GM12865 (cell line): ENCODE measurements at places on chromosomes 5 and 9.

DNA sequence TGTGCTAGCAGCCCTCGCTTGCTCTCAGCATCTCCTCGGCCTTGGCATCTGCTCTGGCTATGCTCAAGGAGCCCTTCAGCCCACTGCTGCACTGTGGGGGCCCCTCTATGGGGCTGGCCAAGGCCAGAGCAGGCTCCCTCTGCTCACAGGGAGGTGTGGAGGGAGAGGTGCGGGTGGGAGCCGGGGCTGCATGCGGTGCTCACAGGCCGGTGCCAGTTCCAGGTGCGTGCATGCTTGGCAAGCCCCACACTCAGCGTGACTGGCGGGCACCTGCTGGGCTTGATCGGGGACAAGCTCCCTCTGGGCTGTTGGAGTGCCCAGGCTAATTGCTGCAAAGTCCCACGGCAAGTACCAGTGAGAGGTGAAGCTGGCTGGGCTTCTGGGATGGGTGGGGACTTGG lies 170.5 kb downstream of the TRIM36 start:
- no peak for DNase-seq

- no peak for DNase-seq
Measured at GRCh38 chr5:64625678-64626077, 64.6 kb upstream of the SHISAL2B start.

GRCh38 chr9:73719660-73720059 lies 568.0 kb downstream of the ANXA1 start:
- DNase-seq = no peak

GRCh38 chr5:3994628-3995027 lies 399.0 kb downstream of the IRX1 start:
- no peak for DNase-seq

GRCh38 chr5:125550274-125550673 lies 803.8 kb upstream of the ZNF608 start:
- DNase-seq = no peak

DNA sequence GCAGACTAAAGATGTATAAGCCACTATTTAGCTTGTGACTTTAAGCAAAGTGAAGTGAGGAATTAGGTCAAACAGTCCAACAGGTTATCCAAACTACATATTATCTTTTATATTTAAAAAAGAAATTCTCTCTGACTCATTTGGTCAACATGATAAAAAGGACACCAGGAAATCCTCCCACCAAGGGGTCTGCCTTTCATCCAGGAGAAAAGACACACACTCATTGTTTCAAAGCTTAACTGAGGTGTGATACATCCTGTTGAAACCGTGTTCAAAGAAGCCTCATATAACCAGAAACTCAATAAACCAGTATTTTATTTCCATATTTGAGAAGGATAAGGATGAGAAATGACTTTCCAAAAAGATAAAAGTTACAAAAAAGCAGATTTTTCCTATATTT lies 417.1 kb downstream of the HCN1 start:
- no peak for DNase-seq

DNA sequence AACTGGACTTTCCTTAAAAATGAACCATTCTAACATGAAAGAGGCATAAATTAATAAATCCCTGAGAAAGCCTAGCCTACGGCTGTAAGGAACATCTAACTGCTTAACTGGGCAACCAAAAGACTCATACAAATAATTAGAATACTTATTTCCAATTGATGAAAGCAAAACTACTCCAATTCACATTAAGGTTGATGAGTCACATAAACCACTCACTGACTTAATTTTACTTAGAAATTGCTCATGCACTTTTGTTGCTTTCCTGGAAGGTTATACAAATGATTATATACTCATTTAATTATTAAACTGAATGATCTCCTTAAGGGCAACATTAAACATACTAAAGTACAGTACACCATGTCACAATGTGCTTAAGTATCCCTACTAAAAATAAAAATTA lies 101.9 kb downstream of the NFIB start:
- no peak for DNase-seq

GRCh38 chr9:126228111-126228780 lies 98.4 kb upstream of the MVB12B start:
- no peak for DNase-seq

DNA sequence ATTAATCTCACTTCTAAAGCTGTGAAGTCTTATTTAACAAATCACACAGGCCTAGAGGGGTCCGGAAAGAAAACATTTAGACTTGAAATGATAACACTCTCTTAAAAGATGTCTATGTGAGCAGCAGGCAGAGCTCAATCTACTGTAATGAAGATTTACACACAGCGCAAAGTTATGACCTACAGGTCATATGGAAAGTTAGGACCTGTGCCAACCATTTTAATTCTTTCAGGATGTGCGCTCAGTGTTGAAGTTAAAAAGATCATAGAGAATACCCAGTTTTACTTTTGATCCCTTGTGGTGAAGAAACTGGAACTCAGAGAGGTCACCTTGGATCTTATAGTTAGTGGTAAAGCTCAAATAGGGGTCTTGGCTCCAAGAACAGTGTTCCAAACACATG lies 3.1 kb upstream of the CREBRF start:
- DNase-seq = no peak

DNA sequence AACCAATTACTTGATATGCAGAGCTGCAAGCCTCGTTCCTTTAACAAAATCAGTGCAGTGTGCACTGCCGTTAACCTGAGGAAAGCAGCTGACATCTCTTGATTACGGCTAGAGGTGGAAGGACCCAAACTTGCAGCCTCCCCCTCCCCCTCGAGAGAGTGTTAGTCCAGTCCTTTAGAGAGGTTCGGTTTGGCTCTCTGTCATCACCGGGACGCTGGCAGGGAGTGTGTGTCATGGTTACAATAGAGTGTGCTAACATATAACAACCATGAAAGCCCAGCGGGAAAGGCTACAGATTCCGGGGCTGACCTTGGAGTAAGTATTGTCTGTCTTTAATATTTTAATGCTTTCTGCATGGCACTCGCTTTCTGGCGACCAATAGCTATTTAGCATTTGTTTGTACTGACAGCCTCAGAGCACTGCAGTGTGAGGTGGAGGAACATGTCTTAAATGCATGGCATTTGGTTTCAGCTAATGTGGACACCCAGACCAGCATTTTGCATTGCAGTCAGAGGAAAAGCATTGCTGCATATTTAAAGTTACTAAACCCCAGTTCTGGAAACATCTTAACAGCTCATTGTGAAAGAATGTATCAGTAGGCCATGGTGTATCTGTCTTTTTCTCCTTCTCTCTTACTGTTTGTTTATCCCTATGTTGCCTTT lies 237.5 kb downstream of the CD180 start:
- no peak for DNase-seq

- no peak for DNase-seq
Measured at GRCh38 chr5:18048449-18048848, 414.2 kb downstream of the TAF11L14 start.

- no peak for DNase-seq
Measured at GRCh38 chr9:71756753-71757152, 11.6 kb downstream of the CEMIP2 start.

GRCh38 chr9:137460363-137461315 lies 1.5 kb upstream of the NSMF start:
- no peak for DNase-seq

DNA sequence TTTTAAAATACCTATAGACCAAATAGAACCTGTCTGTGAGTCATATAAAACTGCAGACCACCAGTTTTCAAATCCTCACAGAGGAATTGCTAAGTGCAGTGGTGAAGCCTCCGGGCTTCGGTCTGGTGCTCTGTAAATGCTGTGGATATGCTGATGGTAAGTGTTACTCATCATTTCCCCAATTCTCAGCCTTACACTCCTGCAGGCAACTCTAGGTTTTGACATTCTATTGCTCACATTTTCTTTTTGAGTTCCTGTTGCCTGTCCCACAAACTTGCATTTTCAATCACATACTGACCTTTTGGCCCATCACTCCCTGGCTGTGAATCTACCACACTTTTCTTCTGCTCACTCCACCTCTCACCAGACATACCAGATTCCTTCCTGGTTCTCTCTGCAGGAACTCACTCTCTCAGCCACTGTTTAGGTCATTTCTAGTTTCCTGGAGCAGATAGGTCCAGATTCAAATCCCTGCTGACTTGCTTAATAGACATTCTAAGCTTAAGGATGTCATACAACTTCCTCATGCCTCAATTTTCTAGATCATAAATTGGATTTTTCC lies 192.9 kb downstream of the RAB3C start:
- DNase-seq = no peak

DNA sequence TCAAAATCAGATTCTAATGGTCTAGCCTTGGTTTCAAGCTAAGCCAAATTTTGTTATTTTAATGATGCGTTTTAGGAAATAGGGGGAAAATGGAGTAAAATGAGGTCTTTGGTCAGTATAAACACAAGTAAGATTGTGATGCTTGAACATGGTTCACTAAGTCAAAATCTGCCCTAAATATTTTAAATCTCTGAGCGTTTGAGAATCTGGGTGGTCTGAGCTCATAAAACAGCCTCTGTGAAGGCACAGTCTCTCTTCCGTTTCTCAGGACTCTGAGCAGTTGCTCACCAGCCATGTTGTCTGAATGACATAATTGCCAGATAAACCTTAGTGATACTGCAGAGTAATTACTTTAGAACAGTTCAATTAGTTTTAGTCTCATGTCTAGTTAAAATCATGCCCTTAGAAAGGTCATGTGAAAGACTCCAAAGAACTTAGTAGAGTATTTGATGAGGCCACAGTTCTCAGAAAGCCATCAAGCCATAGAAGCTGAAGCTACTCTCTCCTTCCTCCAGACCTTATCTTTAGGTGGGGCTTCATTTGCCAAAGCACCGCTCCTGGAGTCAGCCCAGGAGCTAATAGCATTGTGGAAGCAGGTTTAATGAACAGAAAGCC lies 257.1 kb upstream of the MAP3K1 start:
- DNase-seq = no peak

DNA sequence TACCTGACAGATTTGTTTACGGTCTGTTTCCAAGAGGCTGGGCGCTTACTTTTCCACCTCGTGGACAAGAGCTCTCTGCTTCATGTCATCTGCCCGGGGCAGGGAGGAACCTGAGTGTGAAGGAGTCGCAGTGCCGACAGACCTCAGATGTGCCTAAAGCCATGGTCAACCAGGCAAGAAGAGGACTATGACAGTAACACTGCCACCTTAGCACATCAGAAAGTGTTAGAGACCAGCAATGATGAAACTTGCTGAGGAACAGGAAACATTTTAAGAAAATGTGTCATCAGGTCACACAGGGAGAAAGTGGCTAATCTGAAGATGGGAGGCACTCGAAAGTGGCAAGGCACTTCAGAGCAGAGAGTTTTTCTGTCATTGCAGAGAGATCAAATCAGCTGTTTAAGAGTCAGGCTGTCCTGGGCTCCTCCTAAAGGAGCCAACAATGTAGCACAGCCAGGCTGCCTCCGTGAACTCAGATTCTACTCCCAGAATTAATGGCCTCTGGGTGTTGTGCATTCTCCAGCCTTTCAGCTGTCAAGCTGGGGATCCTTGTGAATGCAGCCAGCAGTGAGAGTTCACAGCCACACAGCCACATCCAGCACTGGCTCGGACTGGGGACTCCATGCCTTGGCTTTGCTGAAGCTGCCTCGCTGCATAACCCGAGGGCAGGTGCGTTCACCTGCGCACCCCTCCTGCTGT lies 94.6 kb downstream of the RAPGEF1 start:
- DNase-seq = peak; percentile 56

GRCh38 chr9:123359546-123359945 lies 3.5 kb downstream of the CRB2 start:
- no peak for DNase-seq
